Activated naive CD4-positive, alpha-beta T cell treated with anti-CD3 and anti-CD28 coated beads for 36 hours (primary cell): ENCODE measurements at places on chromosomes 16 and 17. TPM values are rescaled to one million over a fixed set of nuclear protein-coding genes. Genes with fewer than 3 reads are reported as not detected.

DNA sequence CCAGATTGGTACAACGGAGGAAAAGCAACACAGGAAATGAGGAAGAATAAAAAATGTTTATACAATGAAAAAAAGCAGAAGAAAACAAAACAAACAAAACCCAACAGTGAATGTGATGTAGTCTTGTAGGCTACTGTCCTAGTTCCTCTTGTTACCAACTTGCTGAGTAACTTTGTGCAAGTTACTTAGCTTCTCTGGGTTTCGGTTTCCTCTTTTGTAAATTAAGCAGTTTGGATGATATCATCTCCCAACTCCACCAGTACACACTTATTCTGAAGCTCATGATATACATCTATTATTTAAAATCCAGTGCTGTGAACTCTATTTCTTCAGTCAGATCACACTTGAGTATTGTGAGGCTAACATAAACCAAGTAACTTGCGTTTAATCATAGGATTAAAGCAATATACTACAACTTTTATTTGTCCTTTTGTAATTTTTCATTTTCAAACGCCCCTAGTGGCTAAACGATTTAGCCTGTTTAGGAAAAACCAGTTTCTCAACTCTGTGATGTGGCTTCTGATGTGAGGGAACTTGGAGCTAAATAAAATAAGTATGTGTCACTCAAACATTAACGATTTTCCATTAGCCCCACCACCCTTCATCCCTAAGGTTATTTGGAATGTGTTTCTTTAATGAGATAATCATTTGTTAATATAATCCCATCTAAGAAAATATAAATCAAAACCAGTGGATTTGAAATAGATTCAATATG, 1.4 kb upstream of the UNK start:
- DNase-seq = no peak

GRCh38 chr17:27949304-27949703, 56.1 kb upstream of the LYRM9 start:
- no peak for DNase-seq

The SLC2A4 gene
- total RNA-seq = 0.37 TPM

- no peak for DNase-seq
These were observed 42.2 kb downstream of the NDEL1 start for GRCh38 chr17:8477715-8478441.

GRCh38 chr16:87583453-87584131, 18.7 kb upstream of the JPH3 start:
- no peak for DNase-seq

DNA sequence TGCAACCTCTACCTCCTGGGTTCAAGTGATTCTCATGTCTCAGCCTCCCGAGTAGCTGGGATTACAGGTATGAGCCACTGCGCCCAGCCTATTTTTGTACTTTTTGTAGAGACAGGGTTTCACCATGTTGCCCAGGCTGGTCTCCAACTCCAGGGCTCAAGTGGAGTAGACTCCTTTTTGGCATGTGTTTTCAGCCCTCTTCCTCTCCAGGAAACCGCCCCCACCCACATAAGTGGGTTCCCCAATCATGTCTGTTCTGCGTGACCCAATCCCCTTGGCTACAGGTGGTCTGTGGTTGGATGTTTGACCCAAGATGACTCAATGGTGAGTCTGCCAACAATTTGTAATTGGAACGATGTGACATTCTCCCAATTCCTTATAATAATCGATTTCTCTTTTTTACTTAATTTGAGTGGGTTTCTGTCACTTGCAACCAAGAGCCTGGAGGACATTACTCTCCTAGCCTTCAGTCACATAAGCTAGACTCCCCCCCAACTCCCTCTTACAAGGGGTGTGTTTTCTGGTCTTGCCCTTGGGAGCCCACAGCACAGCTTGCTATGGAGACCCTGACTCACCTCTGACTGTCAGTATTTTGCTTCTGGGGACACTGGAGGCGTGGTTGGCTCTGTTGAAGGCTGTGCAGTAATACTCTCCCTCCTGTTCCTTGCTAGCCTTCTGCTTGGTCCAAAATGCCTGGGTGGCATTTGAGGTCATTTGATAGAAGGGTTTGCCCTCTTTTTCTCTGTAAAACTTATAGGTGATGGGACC, 34.9 kb downstream of the PECAM1 start:
- no peak for DNase-seq

The TPSAB1 gene
- not detected for total RNA-seq

GRCh38 chr17:79116575-79117368, 42.1 kb downstream of the ENGASE start:
- no peak for DNase-seq

- no peak for DNase-seq
These were observed 22.0 kb upstream of the IL4R start for GRCh38 chr16:27291722-27292240.

DNA sequence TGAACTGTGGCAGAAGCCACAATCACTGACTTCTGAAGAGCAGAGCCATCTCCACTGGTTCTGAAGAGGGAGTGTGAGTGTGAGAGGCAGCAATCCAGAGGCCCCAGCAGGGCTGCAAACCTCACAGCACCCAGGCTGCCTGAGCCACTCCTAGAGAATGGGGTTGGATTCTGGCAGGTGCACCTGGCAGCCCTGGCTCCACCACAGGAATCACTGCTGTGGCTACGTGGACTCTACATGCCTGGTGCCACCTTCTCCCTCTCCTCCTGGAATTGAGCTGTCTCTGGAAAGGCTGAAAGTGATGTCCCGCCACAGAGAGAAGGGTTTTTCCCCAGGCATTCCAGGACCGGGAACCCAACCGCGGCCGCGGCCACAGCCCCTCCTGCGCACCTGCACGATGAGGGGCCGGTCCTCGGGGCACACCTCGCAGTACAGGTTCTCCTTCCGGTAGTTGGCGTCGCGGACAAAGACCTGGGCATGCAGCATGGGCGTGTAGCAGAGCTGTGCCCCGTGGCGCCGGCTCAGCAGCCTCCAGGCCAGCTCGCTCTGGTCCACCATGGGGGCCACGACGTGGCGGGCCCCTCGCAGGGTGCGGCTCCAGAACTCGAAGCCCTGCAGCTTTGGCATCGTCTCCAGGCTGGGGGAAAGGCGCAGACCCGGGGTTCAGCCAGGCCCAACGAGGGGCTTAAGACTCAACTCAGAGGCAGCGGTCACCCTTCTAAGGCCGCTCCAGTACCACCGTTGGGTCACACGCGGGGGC, 991 bp downstream of the DUS1L start:
- DNase-seq = no peak

- no peak for DNase-seq
These were observed 38.1 kb upstream of the METRNL start for GRCh38 chr17:83041305-83041704.

GRCh38 chr17:76659928-76660655, 16.5 kb upstream of the ST6GALNAC1 start:
- no peak for DNase-seq

DNA sequence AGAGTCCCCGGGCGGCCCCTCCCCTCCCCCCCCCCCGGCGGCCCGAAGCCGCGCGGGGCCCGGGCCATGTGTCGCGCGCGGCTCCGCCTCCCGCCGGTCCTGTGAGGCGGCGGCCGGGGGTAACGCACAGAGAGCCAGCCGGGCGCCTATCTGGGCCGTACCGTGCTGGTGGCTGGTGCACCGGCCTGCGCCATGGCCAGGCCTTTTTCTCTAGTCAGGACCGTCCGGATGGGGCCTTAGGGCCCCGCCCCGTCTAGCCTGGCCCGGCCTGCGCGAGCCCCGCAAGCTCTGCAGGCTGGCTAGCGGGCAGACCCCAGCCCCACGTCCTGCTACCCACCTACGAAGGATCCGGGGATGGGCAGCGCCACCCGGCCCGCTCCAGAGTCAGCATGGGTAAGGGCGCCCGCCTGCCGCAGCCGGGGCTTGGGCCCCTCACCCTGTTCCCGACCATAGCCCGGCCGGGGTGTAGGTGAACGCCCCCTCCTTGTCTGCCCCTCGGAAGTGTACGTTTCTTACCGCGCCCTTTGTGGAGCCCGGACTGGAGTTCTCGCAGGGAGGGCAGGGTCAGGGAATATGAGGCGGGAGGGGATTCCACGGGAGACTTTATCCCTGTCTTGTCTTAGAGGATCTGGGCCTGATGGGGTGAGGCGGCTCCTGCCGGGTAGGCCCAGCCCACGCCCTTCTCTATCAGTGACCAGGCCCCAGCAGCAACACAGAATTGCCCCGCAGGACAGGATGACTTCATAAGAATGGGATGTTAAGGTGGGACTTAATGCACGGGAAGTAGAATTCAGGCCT, at the start of gene CENPT:
Gene CENPT, minus strand, starts transcription at position 630 of the 798 bp plus-strand sequence. CDS start 13,834 bp downstream, outside the sequence.
- DNase-seq = peak; percentile 18

DNA sequence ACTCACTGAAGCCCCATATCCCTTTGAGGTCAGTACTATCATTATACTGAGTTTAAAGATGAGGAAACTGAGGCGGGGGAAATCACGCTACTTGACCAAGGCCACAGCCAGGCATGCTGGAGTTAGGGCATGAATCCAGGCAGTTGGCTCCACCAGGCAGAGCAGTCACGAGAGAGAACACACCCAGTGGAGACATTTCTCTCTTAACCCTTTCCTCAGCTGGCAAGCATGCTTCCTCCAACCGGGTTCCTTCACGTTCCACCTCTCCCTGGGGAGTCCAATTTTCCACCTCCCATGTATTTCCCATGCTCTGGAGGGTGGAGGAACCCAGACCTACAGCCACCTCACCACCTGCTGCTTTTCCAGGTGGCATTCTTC, 32.8 kb downstream of the VAC14 start:
- DNase-seq = no peak

The DCTPP1 gene
- total RNA-seq = 73.0 TPM

- no peak for DNase-seq
These were observed 297.1 kb downstream of the IRF8 start for GRCh38 chr16:86195863-86196630.

DNA sequence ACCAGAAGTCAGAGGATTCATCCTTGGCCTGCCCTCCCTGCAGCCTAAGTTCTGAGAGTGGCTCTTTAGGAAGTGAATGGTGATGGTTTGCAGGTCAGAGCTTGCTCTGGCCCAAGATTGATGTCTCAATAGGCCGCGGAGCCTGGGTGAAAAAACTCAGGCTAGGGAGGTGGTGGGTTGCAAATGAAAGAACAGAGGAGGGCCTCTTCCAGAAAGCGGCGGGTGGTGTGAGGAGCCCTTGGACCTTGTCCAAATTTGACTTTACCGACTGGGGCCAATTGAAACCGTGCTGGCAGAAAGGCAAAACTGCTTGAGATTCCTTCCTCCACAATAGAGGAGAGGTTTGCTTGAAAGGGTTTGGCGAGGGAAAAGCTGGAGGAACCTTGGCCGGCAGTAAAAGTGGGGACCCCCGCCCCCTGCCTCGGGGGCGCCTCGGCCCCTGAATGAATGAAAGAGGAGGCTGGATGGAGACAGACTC, 331.3 kb downstream of the SEC14L1 start:
- DNase-seq = no peak

DNA sequence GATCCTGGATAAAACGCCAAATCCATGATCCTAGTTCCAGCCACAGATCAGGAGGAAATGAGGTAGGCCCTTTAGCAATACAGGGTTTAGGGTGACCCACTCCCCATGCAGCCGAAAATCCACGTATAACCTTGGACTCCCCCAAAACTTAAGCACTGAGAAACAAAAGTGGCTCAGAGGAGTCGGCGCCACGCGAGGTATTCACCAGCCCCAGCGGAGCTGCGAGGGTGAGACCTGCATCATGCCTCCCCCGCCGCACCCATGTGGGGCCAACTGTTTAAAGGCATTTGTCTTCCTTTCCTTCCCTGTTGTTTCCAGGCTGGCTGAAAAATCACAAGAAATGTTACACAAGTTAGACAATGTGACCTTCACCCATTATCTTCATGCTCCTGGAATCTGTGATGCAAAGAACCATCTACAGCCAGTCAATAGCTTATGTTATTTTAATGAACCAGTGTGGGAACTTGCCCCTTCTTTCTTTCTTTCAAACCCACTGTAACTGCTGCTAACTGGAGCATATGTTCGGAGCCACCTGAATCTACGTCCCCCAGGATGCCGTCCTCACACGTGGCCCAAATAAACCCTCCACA, 98.2 kb upstream of the METRNL start:
- DNase-seq = no peak

GRCh38 chr17:63644846-63645245, 22.6 kb downstream of the MAP3K3 start:
- no peak for DNase-seq

GRCh38 chr16:88338111-88338510, 44.6 kb upstream of the ZNF469 start:
- no peak for DNase-seq

GRCh38 chr16:52597073-52597771, 50.3 kb upstream of the TOX3 start:
- DNase-seq = no peak

GRCh38 chr16:57091975-57092785, at the start of gene CPNE2:
TSS of gene CPNE2 (plus strand) at chr16:57092583. CDS start at chr16:57110743, 18,160 bp downstream.
- peak; percentile 41 for DNase-seq

The SPSB3 gene
- total RNA-seq = 14.0 TPM

The TXNDC11 gene
- 24.6 TPM for total RNA-seq

- DNase-seq = no peak
These were observed 10.0 kb downstream of the HS3ST6 start for GRCh38 chr16:1908184-1908583.

The RAMP2 gene
- not detected for total RNA-seq

DNA sequence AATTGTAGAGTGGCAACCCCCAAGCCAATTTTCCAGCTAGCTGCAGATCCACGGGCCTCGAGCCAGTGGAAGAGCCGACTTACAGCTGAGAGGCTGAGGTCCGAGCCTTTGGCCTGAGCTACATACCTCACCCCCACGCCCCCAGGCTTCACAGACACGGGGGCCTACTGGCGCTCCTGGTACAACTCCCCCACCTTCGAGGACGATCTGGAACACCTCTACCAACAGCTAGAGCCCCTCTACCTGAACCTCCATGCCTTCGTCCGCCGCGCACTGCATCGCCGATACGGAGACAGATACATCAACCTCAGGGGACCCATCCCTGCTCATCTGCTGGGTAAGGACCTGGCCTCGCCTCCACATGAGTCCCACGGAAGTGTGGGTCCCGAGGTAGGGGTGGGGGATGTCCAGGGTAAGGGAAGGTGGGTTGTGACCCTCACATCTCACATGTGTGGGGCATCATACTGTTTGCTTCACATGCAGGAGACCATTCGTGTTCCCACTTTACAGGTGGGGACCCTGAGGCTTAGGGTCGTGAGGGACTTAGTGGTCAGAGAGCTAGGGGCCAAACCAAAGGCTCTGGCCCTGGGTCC, 3.4 kb downstream of the ACE start:
- no peak for DNase-seq
